ENCODE measurements at places on chromosomes 2 and 18.

DNA sequence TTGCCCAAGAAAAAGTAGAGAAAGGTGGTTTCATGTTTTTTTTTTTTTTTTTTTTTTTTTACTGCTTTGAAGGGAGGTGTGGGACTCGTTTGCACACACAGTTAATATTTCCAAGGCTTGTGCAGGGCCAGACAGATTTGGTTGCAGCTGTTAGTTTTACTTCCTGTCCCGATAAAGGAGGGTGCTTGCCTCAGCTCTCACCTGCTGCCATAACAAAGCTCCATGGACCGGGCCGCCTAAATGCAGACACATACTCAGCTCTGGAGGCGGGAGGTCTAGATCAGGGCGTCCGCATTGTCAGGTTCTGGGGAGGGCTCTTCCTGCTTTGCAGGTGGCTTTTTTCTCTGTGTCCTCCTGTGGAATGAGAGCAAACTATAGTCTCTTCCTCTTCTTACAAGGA lies 69.9 kb downstream of the ODC1 start:
- DNase-seq = no peak

- DNase-seq = peak; percentile 62
These were observed at the start of gene CERS6 for GRCh38 chr2:168455645-168456520. CERS6 (plus strand) TSS chr2:168456272; CDS start chr2:168456449, 177 bp downstream.

DNA sequence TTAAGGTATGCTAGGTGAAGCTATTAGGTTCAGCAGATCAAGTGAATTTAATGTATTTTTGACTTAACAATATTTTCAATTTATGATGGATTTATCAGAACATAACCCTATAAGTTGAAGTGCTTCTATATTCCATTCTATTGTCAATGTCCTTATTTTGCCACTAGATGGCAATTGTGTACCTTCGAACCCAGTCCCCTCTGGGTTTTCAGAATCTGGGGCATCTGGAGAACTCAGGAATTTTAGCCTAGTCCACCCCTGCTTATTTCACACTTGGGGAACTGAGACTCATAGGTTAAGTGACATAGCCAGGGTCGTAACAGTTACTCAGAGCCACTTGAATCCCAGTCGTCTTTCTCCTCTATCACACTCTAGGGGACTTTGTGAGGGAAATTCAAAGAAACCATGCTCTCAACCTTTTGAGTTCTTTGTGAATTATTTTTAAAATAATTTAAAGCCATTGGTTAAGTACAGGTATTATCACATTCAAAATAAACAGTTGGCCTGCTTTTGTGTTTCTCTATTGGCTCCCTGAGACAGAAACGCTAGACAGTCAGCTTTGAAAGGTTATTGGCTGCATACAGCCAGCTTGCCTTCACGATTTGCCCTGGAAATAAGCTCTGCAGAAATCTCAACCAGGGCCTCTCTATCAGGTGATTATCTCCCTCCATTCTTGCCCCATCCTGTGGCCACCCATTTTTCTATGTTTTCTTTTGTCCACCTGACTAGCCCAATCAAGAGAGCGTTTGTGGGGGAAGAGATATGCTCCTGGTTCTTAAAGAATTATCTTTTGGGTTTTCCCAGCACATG lies 145.0 kb downstream of the TTC27 start:
- peak; percentile 21 for DNase-seq

- DNase-seq = no peak
These were observed 78.6 kb downstream of the RFTN2 start for GRCh38 chr2:197596766-197597165.

- DNase-seq = no peak
These were observed 7.6 kb downstream of the APCDD1 start for GRCh38 chr18:10461989-10462388.

- DNase-seq = no peak
These were observed 4.5 kb downstream of the FKBP7 start for GRCh38 chr2:178473931-178474330.

DNA sequence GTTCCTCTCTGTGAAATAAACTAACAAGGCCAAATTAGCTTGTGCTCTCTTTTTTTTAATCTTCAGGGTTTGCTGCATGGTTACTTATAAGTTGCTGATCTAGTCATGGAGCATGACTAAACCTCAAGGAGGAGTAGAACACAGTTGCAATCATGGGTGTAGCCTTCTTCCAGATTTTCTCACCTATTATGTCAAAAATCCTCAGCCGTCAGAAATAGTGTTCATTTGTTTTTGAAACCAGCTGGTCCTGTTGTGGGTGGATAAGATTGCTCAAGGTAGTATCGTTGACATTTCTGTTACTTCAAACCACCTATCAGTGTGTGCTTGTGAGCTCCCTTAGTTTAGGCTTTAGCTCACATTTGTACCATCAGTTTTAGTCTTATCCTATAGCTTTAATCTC lies 11.2 kb downstream of the RELCH start:
- DNase-seq = no peak

- DNase-seq = no peak
These were observed 165.2 kb upstream of the KLF7 start for GRCh38 chr2:207330912-207331311.

DNA sequence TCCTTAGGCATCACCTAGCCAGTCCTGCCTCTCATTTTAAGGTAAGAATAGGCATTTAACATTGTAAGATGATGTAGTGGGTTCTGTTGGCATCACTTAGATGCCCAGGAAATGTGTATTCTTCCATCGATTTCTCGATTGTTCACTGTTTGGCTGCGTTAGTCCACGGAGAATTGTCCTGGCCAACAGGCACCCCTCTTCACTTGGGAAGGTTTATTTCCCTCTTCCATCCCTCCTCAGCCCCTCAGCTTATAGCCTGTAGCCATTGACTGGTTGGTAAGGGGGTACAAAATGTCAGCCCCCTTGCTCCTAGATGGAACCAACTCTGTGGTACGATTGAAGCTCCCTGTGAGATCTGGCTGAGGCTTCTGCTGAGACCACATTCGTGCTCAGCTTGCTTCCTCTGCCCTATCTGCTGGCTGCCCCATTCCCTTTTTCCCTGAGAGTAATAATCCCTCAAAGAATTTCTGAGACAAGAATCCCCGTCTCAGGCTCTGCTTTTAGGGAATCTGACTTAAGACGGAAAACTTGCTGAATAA lies 43.4 kb downstream of the PLEKHA3 start:
- peak; percentile 15 for DNase-seq

DNA sequence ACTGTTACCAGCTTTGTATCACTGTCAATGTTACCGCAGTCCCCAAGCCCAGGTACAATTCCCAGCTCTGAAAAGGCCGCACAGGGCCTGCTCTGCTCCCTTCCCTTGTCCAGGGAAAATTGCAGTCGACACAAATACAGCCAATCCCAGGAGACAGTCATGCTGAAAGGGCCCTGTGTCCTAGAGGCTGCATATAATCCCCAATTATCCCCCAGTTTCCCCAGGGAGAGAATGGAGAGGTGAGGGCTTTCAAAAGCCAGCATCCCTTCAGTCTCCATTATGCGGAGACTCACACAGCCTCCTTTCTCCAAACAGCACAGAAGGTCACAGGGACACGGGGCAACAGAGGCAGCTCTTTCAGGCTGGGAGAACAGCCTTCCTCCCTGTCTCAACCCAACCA lies 17.1 kb upstream of the CTIF start:
- no peak for DNase-seq

- DNase-seq = no peak
These were observed 21.5 kb upstream of the ALKAL2 start for GRCh38 chr2:309148-309953.

GRCh38 chr2:218003281-218003944 lies 618 bp upstream of the TNS1 start:
- DNase-seq = no peak

DNA sequence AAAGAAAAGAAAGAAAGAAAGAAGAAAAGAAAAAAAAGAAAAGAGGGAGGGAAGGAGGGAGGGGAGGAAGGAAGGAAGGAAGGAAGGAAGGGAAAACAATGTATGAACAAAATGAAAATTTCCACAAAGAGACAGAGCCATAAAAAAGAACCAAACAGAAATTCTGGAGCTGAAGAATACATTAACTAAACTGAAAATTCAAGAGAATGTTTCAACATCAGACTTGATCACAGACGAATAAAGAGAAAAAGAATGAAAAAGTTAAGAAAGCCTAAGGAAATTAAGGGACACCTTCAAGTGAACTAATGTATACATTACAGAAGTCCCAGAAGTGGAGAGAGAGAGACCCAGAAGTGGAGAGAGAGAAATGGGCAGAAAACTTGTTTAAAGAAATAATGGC lies 60.9 kb upstream of the RAB6C start:
- DNase-seq = no peak

- DNase-seq = no peak
These were observed 64.5 kb downstream of the TACR1 start for GRCh38 chr2:75134860-75135259.

DNA sequence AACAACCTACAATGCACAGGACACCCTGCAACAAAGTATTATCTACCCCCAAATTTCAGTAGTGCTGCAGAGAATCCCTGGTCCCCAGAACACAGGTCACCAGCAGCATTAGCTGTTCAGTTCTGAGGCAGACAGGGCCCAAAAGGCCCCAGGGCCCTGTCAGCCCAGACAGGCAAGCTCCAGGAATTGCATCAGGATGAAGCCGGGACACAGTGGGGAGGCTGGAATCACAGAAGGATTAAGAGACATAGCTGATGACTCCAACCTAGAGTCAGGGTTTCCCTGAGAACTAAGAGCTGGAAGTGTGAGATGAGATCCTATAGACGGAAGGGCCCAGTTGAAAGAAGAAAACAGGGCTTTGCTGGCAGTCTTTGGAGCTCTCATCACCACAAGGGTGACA lies 148.1 kb downstream of the GALNT14 start:
- DNase-seq = no peak

DNA sequence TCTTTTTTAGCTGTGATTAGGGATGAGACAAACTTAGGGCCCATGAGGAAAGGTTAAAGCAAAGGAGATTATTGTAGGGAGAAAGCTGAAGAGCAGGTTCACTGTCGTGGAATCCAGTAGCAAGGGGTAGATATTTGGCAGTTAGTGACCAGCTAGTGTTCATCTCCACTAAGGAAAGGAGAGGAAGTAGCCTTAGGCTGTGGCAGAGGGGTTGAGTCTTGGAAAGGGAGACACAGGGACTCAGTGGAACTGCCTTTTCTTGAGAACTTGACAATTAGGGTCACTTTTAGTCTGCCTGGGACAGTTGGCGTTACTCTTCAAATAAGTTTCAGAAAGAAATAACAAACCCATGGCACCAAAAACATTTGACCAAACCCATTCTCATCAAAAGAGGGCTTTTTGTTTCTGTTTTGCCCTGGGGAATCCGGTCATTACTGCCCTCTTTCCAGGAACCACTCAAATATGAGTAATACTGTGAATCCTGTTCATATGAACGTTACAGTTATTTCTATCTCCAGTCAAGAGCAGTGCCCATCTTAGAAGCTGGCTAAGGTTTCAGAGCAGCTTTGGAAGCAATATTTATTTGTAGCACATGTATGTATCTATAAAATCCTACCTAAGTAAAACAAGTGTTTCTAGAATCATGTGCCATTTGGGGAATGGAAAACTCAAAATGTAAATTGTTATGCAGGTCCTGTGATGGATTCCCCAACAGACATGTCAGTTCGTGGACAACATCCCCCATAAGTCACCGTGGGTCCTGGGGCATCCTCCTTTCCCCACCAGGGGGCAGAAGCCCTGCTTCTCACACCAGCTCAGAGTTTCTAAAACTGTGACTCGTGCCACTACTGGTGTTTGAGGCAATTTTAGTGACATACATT lies 77.3 kb upstream of the PHLPP1 start:
- peak; percentile 9 for DNase-seq

GRCh38 chr2:17915811-17916518 lies 37.5 kb downstream of the KCNS3 start:
- DNase-seq = no peak

Measured in CMK (cell line).